ENCODE measurements at places on chromosomes 6 and 20.

DNA sequence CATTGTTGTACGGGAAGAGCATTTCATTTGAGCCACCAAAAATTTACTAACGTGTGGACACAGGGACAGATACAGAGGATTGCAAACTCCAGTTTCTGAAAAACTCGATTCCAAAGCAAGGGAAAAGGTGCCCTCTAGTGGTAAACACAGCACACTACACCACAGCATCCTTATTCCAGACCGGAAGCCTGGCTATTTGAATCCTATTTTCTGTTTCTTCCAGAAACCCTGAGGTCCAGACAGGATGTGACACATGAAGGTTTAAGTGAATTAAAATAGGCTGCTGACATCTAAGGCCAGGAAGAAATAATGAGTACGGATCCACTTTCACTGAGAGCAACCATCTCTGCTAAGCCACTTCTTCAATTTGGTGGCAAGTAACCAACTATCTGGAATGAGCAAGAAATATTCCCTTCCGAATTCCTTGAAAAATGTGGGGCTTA, 31.8 kb upstream of the GMPR start:
- DNase-seq, result peak; percentile 85

GRCh38 chr6:149131891-149132290, 185.6 kb upstream of the TAB2 start:
- DNase-seq, result no peak

- no peak for DNase-seq
Measured at GRCh38 chr6:136030131-136030530, 178.6 kb downstream of the PDE7B start.

DNA sequence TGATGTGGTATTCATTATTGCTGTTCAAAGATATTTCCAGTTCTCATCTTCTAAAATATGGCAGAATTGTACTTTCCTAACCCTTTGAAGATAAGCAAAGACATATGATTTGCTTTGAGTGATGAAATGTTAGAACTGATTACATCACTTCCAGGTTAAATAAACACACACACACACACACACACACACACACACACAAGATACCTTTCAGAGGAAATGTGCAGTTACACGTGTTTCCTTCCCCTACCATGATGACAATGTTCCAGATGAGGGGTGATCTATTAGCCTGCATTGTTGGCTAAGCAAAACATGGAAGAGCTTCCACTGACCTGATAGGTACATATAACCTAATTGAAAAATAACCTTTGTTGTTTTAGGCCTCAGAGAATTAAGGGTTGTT, 11.7 kb upstream of the FRK start:
- no peak for DNase-seq

DNA sequence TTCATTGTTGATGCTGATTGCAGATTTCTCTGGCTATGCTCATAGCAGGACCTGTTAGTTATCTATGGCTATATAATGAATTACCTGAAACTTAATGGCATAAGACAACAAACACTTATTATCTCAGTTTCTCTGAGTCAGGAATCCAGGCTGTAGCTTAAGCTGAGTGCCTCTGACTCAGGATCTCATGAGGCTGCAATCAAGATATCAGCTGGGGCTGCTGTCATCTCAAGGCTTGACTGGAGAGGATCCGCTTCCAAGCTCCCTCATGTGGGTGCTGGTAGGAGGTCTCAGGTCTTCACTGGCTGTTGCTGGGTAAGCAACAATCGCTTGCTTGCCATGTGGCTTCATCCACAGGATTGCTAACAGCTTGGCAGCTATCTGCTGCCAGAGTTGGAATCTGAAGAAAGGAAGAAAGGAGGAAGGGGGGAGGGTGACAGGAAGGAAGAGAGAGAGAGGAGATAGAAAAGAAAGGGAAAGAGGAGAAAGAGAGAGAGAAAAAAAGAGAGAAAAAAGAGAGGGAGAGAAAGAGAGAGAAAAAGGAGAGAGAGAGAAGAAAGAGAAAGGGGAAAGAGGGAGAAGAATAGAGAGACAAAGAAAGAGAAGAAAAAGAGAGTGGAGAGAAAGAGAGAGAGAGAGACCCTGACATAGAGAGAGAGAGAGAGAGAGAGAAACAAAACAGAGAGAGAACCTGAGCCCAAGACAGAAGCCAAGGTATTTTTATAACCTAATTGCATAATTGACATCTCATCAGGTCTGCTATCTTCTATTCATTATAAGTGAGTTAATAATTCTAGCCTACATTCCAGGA, 579.0 kb upstream of the BTBD3 start:
- DNase-seq, result peak; percentile 60

DNA sequence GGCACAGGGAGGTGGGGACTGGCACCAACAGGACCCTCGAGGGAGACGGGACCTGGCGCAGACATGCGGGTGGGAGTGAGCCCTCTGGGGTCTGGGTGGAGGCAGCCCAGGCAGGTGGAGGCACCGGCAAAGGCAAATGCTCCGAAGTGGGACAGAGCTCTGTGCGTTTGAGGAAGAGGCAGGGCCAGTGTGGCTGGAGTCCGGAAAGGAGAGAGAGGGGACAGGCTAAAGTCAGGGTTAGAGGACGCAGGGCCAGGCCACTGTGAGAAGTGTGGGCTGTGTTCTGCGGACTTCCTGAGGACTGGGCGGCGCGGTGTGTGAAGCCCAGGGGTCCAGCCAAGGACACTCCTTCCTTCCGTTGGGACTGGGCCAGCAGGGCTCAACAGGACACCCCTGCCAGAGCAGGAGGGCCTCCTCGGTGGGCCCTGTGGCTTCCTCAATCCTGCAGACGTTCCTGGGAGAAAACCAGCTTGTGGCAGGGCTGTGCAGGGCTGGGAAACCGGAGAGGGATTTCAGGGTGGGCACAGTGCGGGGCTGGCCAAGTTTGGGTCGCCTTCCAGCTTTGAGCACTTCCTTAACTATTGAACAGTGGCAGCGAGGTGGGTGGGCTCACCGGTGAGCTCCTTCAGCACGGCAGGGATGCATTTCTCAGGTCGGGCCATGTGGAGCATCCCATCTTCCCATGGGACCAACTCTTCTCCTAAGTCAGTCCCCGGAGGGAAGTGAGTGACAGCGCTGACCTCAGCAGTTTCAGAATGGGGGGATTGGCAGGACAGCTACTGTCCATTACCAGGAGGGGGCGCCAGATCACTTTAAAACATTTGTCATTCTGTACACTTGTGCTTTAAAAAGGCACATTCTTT, 22.5 kb downstream of the MOCS3 start:
- peak; percentile 75 for DNase-seq
